Activated CD4-positive, alpha-beta T cell treated with anti-CD3 and anti-CD28 coated beads, Interleukin-2, Interleukin-4, amounts not matched to agents 100 ng/mL and 50 ng/mL, durations not matched to agents 16 hours and 8 hours (primary cell): ENCODE measurements at places on chromosomes 7 and 10.

GRCh38 chr7:73612598-73613269 is 11.6 kb downstream of the MLXIPL start:
- DNase-seq = no peak

GRCh38 chr10:60524541-60524940 is 134.9 kb upstream of the ANK3 start:
- DNase-seq = peak; percentile 34

DNA sequence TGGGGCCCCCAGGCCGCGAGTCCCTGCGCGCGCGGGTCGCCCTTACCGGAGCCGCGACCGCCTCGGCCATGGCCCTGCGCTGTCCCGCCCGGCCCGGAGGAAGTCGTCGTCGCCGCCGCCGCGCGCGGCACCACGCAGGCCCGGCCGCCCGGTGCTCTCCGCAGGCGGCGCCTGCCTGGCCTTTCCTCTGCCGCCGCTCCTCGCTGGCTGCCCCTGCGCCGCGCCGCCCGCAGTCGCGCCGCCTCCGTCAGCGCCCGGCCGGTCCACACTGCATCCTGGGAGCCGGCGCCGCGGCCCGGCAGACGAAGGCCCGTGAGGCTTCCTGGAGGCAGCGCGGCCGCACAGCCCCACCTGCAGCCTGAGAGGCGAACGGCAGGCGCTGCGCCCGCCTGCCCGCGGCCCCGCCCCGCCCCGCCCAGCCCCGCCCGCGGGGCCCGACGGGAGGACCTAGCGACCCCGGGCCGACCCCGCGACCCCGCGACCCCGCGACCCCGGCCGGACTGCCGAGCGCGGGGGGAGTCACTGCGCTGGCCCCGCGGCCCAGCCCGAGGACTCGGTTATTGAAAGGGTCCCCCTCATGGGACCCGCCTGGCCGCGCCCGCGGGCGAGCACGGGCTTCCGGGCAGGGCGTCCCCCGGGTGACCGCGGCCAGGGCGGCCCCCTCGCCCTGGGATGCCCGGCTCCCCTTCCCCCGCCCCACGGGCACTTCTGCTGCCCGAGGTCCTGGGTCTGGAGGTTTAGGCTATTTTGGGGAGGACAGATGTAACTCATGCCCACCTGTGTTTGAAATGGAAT is at the start of gene ZNF746:
TSS of gene ZNF746 (minus strand) at position 343 of the 795 bp plus-strand sequence. CDS start at position 70, 273 bp downstream.
- DNase-seq = peak; percentile 87

DNA sequence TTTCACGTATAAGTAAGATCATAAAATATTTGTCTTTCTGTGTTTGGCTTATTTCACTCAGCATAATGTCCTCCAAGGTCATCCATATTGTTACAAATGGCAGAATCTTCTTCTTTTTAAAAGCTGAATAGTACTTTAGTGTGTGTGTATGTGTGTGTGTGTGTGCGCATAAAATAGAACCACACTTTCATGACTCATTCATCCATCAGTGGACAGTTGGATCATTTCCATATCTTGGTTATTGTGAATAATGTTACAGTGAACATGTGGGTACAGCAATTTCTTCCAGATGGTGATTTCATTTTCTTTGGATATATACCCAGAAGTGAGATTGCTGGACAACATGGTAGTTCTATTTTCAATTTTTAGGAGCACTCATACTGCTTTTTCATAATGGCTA is 622.4 kb downstream of the NRG3 start:
- DNase-seq = no peak

- DNase-seq = peak; percentile 32
These were observed 55.2 kb upstream of the GSDME start for GRCh38 chr7:24812305-24812945.

DNA sequence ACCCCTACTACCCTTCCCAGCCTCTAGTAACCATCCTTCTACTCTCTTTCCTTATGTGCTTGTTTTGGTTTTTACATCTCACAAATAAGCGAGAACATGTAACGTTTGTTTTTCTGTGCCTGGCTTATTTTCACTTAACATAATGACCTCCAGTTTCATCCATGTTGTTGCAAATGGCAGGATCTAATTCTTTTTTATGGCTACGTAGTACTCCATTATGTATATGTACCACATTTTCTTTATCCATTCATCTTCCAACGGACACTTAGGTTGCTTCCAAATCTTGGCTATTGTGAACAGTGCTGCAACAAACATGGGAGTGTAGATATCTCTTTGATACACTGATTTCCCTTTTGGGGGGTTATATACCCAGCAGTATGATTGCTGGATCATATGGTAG is 33.6 kb upstream of the SLC26A4 start:
- no peak for DNase-seq

DNA sequence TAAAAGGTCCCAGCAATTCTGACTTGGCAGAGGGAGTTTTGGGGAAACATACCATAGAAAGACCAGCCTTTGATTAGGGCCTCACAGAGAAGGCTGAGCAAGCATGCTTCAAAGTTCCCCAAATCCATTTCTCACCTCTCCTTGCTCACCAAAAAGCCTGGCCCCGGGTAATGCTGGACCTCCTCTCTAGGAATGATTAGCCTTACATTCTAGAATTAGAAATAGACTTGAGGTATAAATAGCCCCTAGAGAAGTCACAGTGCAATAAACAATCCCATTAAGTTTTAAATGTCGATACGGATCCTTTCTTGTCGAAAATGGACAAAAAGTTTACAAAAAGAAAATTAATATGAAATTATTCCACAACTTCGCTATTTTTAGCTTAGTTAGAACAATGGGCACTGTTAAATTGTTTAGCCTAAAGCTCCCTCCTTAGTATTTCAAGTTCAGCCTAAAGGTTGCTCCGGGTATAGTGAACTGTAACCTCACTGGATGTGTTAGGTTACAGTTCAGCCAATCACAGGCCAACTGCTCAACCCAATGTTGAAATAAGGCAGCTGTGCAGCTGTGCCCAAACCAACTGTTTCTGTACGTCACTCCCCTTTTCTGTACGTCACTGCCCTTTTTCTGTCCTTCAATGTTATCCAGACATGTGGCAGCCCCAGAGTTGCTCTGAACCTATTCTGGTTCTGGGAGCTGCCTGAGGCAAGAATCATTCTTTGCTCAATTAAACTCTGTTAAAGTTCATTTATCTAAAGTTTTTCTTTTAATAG is 7.9 kb upstream of the GSDME start:
- no peak for DNase-seq

DNA sequence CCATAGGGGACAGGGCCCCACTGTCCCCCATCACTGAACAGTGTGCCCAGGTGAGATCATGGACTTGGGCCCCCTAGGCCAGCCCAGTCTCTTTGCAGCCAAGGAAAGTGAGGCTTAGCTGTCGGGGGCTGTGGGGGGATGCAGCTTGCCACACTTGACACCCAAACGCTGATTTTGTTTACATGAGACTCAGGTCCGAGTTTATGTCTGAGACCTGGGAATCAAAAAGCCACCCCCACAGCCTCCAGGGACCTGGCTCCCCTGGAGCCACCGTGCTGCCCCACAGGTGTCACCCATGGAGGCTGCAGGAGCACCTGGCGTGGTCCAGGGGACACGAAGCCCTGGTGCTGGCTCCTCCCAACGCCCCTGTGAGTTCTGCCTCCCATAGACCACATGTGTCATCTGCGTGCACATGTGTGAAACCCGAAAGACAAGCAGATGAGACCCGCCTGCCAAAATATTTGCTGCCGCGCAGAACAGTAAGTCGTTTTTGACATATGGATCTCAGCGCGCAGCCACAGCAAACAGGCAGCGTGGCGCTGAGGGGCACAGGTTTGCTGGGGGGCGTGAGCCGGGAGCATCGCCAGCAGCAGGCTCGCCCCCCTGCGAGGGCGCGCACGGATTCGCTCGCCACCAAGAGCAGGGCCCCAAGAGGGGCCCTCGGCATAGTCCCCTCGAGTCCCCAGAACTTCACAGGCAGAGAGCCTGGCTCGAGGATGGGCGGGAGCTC is 112.3 kb downstream of the LHPP start:
- no peak for DNase-seq

DNA sequence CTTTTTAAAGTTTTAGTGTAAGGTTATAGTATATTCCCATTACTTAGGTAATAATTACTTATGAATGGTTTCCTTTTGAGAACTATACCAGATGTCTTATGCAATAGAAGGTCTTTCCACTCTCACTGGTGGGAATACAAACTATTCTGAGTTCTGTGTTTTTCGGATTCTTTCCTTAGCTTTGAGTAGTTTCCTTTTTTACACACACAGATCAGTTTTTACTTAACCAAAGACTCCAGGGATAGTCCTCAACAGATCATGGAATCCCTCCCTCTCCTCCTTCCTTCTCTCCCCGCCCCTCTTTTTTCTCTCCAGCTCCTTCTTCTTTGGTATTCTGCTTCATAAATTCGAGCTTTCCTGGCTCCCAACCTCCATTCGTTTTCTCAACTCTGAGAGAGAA is 13.3 kb downstream of the COPG2 start:
- DNase-seq = no peak

DNA sequence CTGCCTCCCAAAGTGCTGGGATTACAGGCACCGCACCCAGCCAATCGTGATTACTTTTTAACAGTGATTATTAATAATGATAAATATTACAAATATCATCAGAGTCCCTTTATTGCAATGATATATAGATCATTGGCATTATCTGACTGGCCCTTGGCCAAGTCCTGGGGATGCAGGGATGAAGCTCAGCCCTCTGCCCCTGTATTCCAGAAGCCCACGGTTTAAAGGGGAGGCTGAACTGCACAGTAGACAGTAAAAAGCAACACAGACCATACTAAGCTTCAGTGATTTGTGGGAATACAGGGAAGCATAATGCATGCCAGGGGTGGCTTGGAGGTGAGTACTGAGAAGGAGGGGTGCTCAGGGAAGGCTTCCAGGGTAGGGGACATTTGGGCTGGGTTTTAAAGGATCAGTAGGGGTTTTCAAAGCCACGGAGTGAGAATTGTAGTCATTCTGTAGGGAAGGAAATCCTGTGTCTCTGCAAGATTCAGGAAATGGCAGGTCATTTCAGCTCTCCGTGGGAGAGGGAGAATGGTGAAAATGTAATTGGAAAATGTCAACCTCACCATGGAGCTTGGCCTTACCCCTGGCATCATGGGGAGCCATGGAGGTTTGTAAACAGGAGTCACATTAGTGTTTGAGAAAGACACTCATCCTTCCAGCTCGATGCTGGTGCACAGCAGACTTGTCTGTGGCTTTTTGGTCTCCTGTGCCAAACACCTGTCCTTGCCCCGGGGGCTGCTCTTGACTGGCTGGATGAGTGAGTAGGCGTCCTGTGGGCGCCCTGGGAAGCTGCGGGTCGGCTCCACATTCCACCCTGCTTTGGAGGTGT is 8.8 kb downstream of the ADAMTS14 start:
- no peak for DNase-seq

GRCh38 chr7:134298902-134299683 is 17.6 kb downstream of the SLC35B4 start:
- no peak for DNase-seq
